ENCODE measurements at places on chromosomes 6 and 20.
A peak's percentile ranks its signal among the peaks of the same experiment; 100 is the strongest.

DNA sequence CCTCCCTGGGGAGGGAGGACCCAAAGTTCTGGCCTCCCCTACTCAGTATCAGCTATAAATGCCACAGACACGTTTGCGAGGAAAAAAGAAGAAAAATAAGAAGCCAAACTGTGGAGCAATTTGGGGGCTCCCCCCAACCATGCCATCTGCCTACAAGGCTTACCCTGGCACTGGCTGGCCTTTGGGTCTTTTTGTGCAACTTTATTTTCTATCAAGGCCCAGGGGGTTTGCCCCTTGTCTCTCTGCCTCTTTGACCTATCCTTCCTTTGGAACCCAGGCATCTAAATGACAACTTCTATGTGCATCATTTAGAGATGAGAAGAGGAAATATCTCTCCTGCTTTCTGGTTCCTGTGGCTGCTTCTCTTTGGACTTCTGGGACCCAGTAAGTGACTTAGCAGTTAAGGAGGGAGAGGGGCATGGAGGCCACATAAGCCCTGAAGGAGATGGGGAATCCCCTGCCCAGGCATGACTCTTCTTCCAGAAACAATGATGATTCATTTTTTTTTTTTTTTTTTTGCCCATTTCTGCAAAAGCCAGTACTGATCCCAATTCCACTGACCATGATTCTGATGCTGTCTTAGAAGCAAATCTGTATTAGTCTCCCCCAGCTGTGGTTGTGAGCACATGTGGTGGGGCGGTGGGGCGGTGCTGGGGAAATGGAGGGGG is at the start of gene MUC22:
TSS of gene MUC22 (plus strand) at position 82 of the 668 bp plus-strand sequence. CDS start at position 315, 233 bp downstream.
- no peak for DNase-seq

DNA sequence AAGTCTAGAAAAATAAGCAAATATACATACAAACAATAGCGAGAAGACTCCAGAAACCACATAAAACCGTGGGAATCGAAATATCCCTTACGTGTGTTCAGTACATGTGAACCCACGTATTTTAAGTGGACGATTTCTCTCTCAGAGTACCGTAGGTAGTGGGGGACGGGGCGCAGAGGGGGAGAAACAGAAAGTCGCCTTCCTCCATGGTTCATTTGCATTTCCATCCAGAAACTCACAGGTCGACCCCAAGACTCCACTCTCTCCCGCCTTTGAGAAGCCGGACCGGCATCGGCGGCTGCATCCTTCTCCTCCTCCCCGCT is 538 bp upstream of the ENPP1 start:
- DNase-seq, result no peak

- no peak for DNase-seq
Measured at GRCh38 chr6:164396071-164397047, 913.0 kb downstream of the C6orf118 start.

- no peak for DNase-seq
Measured at GRCh38 chr6:80094017-80094416, 12.5 kb upstream of the BCKDHB start.

DNA sequence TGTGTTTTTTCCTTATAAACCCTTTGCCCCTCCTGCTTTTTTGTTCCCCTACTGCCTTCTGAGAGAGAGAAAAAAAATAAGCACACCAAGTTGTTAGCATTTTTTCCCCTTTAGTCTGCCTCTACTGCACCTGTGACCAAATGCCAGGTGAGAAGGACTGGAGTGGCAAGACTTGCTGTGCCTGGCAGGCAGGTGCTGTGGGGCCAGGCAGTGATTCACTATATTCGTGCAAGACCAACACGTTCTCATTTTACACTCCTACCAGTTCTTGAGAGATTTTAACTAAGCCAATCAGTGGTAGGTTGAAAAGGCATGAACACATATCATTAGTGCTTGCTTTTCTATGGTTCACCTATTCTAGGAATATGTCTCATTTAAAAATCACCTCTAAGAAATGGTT is 109.7 kb downstream of the FIG4 start:
- no peak for DNase-seq

DNA sequence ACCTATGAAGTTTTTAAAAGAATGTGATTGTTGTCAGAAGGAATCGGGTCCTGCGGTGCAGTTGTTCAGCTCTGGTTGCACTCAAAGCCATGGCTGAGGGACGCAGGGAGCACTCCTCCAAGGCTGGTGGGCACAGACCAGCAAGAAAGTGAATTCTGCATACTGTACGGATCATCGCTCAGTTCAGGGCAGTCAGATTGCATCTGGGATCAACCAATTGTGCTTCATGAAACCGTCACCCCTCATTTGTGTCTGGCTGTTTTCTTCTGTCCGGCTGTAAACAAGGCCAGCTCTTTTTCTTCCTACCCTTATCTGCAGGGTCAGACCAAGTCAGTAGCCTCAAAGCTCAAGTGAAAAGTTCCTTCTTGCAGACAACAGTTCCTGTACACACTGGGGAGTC is 478.3 kb downstream of the TFAP2A start:
- DNase-seq, result no peak

DNA sequence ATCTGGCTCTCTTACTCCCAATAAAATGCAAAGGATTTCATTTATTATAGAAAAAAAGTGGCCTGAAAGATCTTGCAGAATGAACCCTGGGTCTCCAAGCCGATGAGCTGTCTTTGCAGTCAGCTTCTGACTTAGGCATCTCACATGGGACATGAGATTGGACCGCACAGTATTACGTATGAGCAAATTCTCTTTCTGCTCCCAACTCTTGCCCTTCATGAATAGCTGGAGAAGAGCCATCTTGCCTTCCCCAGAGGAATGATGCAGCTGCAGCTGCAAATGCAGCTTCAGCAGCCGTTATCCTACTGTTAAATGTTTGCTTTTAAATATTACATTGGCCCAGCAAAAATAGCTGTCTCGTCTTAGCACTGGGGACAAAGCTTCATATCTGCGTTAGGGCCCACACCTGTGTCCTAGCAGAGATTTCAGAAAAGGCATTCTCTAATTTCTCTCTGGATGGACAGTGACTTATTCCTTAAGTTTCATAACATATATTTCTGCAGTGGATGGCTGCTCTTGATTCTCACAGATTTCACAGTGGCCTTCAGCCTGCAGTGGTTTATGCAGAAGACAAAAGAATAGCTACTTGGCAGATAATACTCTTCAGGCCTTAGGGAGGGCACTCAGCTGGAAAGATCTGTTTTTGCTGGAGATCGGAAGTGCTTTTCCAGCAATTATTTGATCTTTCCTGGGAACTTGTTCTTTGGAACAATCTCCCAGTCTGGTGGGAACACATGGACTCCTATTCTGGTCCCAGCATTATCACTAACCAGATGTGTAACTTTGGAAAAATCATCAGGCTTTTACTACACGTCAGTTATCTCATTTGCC is 129.2 kb downstream of the FYN start:
- DNase-seq, result no peak

DNA sequence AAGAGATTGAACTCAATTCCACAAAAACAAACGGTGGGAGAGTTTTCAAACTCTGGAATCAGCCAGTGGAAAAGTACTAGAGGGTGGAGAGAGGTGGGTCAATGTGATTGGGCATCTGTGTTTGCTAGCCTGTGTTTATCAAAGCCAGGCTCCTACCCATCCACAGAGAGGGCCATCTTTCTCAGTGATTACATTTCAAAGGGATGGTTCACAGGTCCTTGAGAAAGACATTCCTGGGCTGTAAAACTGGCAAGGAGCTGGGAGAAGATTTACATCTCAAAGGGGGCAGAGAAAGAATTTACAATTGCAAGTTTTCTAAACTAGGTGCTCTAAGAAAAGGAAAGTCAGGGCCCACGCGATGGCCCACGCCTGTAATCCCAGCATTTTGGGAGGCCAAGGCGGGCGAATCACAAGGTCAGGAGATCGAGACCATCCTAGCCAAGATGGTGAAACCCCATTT is 146.8 kb upstream of the UST start:
- no peak for DNase-seq

GRCh38 chr6:16089232-16090062 is 39.4 kb upstream of the MYLIP start:
- no peak for DNase-seq

GRCh38 chr6:1554476-1555310 is 55.0 kb upstream of the FOXC1 start:
- peak; percentile 43 for DNase-seq

DNA sequence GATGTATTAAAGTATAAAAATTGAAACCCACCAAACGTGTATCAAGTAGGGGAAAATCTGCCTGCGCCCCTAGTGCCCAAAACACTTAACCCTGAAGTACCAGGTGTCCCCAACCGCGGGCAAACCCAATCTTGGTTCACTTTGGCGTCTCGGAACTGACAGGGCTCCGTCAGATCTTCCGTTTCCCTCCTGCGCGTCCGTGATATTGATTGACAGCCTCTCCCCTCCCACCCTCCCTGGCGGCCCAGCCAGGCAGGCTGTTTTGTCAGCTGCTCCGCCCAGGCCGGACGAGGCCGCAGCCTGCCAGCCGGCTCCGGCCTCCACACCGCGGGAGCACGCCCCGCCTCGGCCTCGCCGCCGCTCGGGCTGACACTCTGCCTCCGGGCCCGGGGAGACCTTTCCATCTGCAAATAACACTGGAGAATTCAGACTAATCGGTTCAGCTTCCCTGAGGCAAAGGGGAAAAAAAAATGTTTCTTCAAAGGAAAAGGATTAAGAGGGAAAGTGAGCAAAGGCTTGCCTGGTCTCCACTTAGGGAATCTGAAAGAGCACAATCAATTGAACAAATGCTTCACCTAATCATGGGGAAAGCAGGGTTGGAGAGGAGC is 234.9 kb upstream of the MCHR2 start:
- peak; percentile 36 for DNase-seq

DNA sequence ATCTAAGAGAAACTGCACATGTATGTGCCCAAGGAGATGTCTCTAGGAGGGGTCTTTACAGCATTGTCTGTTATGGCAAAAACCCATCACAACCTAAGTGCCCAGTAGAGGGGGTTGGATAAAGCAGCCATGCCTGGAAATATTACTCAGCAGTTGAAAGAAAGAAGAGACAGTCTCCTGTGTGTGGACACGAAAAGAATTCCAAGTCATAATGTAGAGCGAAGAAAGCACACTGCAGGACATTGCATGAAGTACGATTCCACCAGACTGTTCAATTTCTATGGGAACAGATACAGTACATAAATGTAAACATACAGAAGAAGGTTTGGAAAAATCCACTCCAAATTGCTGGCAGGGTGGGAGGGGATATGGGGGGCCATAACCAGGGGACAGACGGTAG is 7.3 kb upstream of the TGM2 start:
- DNase-seq, result no peak

DNA sequence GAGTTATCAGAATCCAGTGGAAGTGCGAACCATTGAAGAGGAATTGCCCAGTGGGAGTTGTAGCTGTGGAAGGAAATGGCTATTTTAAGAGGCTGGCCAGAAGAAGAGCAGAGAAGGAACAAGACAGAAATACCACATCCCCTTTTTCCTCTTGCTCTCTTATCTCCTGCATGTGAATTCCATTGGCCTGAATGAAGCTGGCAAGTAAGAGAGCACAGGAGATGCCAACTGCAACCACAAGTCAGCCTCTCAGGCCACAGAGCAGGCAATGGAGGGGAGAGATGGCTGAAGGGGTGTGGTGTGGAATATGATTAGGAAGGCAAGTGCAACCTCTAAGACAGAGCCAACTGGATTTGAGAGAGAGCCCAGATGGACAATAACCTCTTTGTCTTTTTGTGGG is 362.7 kb upstream of the IMPG1 start:
- DNase-seq, result no peak

GRCh38 chr6:146937316-146937715 is 266.9 kb upstream of the STXBP5 start:
- DNase-seq, result no peak

DNA sequence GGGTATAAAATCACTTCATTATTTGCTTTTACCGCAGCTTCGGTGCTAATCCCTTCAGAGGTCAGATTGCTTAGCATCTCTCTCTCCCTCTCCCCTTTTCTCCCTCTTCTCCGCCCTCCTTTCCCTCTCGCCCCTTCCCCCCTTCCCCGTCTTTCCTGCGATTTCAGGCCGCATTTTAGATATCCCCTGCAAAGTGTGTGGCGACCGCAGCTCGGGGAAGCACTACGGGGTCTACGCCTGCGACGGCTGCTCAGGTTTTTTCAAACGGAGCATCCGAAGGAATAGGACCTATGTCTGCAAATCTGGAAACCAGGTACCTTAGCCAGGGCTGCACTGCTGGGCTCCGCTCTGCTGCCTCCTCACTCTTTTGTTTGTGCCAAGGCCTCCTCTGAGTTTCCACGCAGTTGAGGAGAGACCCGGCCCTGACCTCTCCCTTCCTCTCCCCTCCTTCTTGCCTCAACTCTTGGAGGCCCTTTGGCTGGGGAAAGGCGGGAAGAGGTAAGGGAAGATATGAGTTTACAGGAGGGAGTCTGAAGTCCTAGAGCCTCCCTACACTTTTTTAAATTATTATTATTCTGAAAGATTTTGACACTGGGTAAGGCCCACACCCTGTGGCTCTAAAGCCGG is 5.6 kb downstream of the NR2E1 start:
- DNase-seq, result no peak

- no peak for DNase-seq
Measured at GRCh38 chr6:116217069-116217468, 36.8 kb downstream of the TSPYL4 start.

DNA sequence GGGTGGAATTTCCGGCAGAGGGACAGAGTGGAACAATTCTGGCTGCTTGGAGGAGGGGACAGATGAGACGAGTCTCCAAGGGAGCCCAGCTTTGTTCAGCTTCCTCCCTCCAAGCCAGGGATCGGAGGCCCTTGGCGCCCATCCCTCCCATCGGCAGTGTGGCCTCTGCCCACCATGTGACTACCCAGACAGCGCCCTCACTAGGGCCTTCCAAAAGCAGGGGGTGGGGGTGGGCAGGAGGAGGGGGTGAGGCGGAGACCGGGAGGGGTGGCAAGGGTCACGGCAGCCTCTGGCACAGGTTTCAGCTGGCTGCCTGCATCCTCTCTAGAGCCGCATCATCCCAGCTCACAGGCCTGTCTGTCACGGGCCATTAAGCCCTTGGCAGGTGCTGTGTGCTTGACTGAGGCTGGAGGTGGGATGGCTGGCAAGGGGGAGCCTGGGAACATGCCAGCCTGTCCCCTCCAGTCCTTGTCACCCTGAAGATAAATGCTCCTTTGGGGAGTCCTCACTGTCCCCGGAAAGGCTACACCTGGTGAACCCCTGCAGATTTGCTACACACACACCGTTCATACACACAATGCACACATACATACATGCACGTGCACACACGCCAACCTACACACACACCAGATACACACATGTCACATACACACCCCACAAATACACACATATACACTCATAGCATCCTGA is 6.2 kb upstream of the FGD2 start:
- DNase-seq, result no peak

GRCh38 chr6:146850238-146850896 is 251.6 kb downstream of the ADGB start:
- DNase-seq, result no peak

DNA sequence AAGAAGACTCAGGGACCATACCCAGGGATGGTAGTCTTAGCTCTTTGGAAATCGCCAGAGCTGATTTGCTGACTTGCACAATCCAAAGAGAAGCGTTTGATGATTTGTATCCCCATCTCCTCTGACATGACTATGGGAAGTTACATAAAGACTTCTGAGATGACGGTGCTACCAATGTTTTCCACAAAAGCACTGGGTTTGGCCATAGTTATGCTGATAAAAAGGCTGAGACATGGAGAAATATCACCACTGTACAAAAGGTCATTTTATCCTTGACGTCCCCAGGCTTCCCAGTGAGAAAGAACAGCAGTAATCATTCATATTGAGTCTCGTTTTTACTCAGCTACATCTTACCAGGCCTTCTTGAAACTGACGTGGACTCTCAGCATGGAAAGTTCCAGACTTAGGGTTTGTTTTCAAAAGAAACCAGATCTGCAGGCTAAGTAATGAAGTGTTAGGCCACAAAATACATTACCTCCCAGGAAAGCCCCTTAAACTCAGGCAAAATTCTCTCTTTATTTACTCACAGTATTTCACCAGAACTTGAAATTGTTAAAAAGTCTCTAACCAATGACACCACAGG is 370.3 kb upstream of the JARID2 start:
- no peak for DNase-seq
